Keratinocyte (primary cell): ENCODE measurements at places on chromosomes 16 and 17. TPM values are rescaled to one million over a fixed set of nuclear protein-coding genes. Genes with fewer than 3 reads are reported as not detected.
A peak's percentile ranks its signal among the peaks of the same experiment; 100 is the strongest.

DNA sequence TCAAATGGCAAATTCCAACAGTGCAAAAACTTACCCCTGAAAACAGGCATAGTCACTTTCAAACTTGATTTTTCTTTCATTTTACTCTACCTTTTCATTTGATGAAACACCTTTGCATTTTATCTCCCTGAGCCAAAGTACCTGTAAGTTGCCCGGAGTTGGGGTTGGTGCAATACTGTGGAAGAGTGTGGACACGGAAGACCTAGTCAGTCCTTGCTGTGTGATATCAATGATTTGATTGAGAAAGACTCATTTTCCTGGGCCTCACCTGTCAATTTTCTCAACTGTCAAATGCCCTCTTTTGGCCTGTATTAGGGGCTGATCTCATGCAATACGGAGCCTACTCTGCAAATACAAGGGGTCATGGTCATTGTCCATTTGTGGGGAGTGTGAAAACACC lies 22.6 kb downstream of the PITPNC1 start:
- no peaks in the 10 kb centered on the region for H3K36me3 ChIP-seq
- no peak overlapping the region for H3K27ac ChIP-seq
- H3K4me3 ChIP-seq = no peak overlapping the region
- no peaks in the 10 kb centered on the region for H3K27me3 ChIP-seq
- no peak for DNase-seq

DNA sequence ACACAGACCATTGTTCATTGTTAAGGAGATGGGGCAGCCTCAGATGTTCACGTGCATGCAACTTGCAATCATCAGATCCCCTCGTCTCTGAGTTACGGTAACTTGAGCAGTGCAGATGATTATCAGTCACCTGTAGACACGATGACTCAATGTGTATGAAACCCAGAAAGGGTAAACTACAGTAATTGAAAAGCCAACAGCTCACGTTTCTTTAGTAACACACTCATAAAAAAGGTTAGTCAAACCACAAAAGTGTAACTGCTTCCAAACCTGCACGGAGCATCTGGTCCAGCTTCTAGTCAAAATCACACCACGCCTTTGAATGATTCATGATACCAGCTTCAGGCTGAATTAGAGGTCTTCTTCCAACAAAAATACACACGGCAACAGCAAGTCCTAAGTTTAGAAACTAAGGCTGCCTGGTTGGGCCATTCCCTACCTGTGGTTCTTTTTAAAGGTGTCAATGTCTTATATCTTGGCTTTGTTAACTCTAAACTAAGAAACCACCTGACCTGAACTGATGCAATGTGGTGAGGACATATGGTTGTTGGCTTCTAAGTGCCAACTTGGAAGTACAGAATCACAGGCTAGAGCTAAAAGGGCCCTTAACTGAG lies 32.3 kb downstream of the GRB7 start:
- peak overlapping the region; percentile 16 for H3K27ac ChIP-seq
- H3K36me3 ChIP-seq = no peaks in the 10 kb centered on the region
- H3K4me3 ChIP-seq = no peak overlapping the region
- peaks cover 19% of the 10 kb centered on the region for H3K4me1 ChIP-seq
- peaks cover 70% of the 10 kb centered on the region for H3K27me3 ChIP-seq
- DNase-seq = peak; percentile 86

- DNase-seq = no peak
- H3K4me1 ChIP-seq = peaks cover 4% of the 10 kb centered on the region
- H3K27ac ChIP-seq = no peak overlapping the region
- no peak overlapping the region for H3K4me3 ChIP-seq
Observed at GRCh38 chr16:4015275-4016004, 100.8 kb downstream of the ADCY9 start.

GRCh38 chr17:61833536-61834193 lies 29.7 kb downstream of the BRIP1 start:
- H3K4me1 ChIP-seq = peaks cover 7% of the 10 kb centered on the region
- no peaks in the 10 kb centered on the region for H3K36me3 ChIP-seq
- H3K27me3 ChIP-seq = no peaks in the 10 kb centered on the region
- DNase-seq = peak; percentile 58
- H3K4me3 ChIP-seq = no peak overlapping the region

GRCh38 chr16:72751076-72751475 lies 296.9 kb downstream of the ZFHX3 start:
- no peak for DNase-seq
- H3K4me1 ChIP-seq = no peaks in the 10 kb centered on the region
- no peak overlapping the region for H3K4me3 ChIP-seq
- H3K27ac ChIP-seq = no peak overlapping the region

GRCh38 chr16:46954562-46954961 lies 18.9 kb downstream of the DNAJA2 start:
- no peaks in the 10 kb centered on the region for H3K4me1 ChIP-seq
- peaks cover 10% of the 10 kb centered on the region for H3K36me3 ChIP-seq

Gene SEPTIN12
- not detected in 3 replicates for polyA plus RNA-seq
